NCI-H187 treated with DMSO at 0.1 percent for 48 hours (cell line): ENCODE measurements at places on chromosomes 2 and 18.

- DNase-seq, result no peak
Observed at GRCh38 chr2:101380376-101380775, 6.9 kb downstream of the CREG2 start.

GRCh38 chr18:79850731-79851130 is 53.0 kb downstream of the KCNG2 start:
- DNase-seq, result no peak

- DNase-seq, result no peak
Observed at GRCh38 chr2:38650717-38651116, 15.2 kb upstream of the GALM start.

- DNase-seq, result no peak
Observed at GRCh38 chr2:23772684-23773083, 154.2 kb downstream of the ATAD2B start.

DNA sequence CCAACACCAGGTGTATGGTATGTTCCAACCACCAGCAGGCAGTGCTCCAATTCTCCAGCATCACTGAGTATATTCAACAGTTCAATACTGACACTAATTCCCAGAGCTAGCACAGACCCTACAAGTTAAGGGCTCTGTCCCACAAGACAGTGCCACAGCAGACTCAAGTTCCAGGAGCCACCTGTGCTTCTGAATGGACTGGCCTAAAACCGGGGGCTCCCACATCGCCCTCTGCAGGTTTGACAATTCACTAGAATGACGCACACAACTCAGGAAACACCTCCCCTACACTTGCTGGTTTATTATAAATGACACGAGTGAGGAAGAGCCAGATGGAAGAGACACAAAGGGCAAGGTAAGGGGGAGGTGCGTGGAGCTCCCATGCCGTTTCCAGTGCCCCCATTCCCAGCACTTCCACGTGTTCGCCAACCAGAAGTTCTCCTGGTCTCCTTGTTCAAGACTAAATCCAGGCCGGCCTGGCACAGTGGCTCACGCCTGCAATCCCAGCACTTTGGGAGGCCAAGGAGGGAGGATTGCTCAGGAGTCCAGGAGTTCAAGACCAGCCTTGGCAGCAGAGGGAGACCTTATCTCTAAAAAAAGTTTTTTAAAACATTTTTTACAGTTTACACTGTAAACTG is 12.2 kb upstream of the ATP6V1B1 start:
- no peak for DNase-seq

DNA sequence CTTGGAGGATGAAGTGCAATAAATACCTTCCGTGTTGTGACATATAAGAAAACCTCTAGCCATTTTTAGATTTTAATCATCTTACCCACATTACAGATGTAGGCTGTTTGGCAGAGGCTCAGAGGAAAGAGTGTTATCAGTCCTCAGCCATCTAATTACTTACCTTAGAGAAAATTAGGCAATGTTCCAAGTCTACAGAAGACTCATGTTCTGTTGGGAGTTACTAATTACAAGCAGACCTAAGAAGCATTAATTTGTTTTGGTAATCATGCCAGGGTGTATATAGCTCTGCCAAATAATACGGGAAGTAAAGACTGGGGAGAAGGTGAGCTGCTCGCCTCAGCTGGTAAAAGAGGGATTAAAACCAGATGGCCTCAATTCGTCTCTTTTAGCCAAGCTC is 125.8 kb upstream of the PGAP1 start:
- DNase-seq, result no peak

DNA sequence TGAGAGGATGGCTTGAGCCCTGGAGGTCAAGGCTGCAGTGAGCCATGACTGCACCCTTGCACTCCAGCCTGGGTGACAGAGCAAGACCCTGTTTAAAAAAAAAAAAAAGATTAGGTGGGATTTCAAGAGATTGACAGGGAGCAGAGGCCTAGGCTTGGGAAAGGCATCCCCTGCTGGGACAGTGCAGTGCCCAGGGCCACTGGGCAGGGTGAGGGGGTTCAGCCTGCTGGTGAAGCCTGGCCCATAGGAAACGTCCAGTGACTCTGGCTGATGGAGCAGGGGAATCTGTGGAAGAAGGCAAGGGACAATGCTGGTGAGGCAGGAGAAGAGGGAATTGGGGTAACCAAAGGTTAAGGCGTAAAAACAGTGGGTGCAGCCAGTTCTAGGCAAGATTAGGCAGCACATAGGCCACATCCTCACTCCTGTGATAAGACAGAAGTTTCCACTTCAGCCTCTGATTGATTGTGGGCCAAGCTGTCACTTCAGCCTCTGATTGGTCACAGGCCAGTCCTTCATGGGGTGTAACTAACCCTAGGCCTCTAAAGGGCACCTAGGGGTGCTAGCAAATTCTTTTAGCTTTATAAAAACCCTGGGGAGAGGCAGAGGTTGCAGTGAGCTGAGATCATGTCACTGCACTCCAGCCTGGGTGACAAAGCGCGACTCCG is 128.6 kb downstream of the MSH2 start:
- DNase-seq, result no peak

DNA sequence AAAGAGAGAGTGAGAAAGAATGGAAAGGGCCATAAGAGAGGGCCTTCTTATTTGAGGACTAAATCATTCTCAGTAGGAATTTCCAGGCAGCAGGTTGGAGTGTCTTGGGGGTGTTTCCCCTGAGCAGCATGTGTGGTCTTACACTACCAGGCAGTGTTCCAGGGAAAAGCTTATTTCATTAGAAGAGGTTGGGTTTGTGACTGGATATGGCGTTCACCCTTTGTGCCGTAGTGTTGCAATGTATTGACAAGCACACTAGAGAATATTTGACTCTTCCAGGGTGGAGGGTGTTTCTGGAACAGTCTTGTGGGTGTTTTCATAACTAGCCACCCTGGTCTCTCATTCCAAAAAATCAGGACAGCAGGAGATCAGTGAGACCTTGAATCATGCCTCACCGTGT is 105.5 kb downstream of the NRP2 start:
- no peak for DNase-seq

GRCh38 chr2:55103046-55103445 is 52.8 kb upstream of the RTN4 start:
- DNase-seq, result no peak

- no peak for DNase-seq
Observed at GRCh38 chr2:224893848-224894247, 148.4 kb downstream of the DOCK10 start.

GRCh38 chr2:236587861-236588815 is 18.5 kb downstream of the ACKR3 start:
- no peak for DNase-seq

- DNase-seq, result no peak
Observed at GRCh38 chr2:100242476-100242875, 79.8 kb downstream of the LONRF2 start.

GRCh38 chr2:216692636-216693413 is 2.5 kb downstream of the IGFBP5 start:
- DNase-seq, result peak; percentile 42

DNA sequence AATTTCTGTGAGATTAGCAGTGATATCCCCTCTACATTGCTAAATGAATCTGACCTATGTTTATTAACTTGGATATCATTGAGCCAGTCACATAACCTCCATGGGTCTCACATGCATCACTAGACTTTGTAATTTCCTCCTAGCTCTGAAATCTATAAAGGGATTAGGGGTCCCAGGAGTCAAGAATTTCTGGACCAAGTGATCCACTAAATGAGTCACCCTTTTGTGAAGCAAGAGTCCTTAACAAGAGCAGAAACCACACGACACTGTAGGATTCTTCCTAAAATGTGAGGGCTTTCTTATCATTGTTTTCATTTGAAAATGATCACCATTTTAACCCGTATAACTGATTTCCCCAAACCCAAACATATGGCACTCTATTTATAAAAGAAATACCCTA is 90.3 kb downstream of the DHRS9 start:
- no peak for DNase-seq

DNA sequence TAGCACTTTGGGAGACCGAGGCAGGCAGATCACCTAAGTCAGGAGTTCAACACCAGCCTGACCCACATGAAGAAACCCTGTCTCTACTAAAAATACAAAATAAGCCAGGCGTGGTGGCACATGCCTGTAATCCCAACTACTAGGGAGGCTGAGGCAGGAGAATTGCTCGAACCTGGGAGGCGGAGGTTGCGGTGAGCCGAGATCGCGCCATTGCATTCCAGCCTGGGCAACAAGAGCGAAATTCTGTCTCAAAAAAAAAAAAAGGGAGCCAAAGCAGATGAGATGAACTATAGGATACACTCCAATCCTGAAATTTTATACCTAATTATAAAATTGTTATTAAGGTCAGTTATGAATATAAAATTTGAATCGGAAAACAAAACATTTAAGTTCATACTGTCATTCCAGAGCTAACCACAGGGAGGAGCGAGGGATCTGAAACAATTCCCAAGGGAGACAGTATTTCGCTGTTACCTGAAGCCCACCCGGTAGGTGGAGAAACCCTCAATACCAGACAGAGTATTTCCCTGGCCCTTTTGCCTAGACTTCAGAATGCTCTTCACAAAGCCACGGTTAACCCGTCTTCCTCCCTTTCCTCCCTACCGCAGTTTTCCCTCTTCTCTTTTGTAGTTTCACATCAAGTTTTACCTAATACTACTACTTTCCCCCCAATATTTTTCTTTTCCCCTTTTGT is 1.4 kb downstream of the PPM1G start:
- no peak for DNase-seq

DNA sequence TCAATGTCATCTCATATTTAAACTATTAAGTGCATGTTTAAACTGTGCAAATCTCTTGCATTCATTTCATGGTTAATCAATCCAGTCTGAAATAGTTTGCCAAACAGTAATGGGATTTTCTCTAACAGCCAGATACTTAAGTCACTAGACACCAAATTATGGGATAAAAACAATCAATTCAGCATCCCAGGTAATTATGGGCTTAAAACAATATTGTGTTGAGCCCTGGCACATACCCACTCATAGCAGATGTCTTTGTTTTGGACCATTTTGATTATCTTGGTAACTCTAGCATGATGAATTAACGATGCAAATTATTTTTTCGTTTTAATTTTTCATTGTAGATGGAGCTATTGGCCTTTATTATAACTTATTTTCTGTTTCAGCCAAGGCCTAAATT is 118.5 kb upstream of the CD302 start:
- DNase-seq, result no peak

DNA sequence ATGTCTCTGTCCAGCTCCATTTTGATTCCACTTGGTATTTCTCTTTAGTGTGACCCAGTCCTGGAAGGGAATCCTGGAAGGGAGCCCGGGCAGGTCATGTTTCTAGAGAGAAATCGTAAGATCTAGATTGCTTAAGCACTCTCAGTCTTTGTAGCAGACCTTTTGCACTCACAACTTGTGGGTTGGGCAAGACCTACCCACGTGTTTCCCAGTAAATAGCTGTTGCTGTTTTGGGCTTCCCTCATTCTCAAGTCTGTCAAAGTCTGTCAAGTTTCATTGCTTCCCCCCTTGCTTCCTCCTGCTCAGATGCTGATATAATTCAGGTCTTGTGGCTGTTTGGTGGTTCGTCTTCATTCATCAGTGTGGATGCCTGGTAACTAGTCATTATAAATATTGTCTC is 17.4 kb upstream of the NEMP2 start:
- DNase-seq, result no peak

DNA sequence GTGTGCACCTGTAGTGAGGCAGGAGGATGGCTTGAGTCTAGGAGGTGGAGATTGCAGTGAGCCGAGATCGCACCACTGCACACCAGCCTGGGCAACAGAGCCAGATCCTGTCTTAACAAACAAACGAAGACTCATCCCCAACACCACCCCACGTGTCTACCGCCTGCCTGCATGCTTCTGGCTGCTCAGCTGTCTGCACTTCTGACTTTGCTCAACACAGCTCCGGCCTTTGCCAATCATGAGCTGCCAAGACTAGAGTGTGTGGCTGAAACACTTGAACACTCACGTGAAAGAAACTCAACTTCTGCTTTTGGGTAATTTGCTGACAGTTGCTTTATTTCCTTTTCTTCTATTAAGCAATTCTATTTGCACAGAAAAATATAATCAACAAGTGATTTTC is 32.1 kb upstream of the SP3 start:
- DNase-seq, result no peak

DNA sequence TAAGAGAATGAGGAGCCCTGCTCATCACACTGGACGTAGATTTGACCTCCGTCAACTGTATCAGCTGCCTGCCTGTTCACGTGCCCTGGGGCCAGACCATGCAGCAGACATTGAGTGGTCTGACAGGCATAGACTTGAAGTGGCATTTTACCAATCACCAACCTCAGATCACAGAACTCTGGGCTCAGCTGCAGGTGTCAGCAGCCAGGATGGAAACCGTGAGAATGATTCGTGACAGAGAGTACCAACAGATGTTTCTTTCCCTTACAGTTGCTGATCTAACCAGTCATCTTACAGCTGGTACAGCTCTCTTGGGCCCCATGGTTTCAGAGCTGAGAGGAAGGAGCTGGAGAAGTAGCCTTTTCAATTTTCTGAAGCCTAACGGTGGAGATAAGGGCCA is 148.9 kb downstream of the EN1 start:
- no peak for DNase-seq

GRCh38 chr2:19687017-19687659 is 214.6 kb downstream of the TTC32 start:
- no peak for DNase-seq

- DNase-seq, result no peak
Observed at GRCh38 chr2:71330585-71331330, 824 bp upstream of the ZNF638 start.

DNA sequence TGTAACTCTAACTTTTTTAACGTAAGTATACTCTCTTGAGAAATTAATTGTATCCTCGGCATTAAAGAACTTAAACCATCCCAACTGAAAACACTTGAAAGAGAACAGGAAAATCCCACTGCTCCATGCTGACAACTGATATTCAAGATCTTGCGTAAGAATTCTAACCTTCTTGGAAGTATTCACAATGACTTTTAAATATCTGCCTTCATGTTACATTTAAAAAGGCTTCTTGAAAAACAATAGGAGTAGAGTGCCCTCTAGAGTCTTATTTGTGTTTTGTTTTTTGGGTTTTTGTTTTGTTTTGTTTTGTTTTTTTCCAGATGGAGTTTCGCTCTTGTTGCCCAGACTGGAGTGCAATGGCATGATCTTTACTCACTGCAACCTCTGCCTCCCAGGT is 65.4 kb upstream of the DNAJC10 start:
- no peak for DNase-seq

GRCh38 chr18:56028514-56028913 is 440.5 kb upstream of the TCF4 start:
- no peak for DNase-seq

- DNase-seq, result no peak
Observed at GRCh38 chr18:55439056-55439455, 148.9 kb downstream of the TCF4 start.

- DNase-seq, result no peak
Observed at GRCh38 chr2:47119001-47119400, 36.1 kb downstream of the STPG4 start.

DNA sequence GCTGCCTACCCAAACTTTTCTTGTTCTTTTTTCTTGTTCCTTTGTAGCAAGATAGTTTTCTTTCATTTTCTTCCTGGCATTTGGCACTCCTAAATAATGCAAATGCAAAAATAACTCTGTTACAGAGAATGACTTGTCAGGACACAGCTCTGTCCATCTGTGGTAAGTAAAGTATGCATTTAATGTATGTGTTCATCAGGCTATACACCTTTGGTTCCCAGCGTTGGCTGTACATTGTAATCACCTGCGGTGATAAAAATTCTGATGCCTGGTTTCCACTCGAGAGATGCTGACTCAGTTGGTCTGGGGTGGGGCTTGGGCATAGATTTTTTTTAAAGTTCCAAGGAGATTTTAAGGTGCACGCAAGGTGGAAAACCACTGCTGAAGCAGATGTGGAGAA is at the start of gene SERPINB13:
TSS of gene SERPINB13 (plus strand) at position 378 of the 400 bp plus-strand sequence. CDS start 1,325 bp downstream, outside the sequence.
- DNase-seq, result no peak
